Lung microvascular endothelial cell (primary cell): ENCODE measurements at places on chromosomes 5 and 9.
A peak's percentile ranks its signal among the peaks of the same experiment; 100 is the strongest.

GRCh38 chr5:146076455-146076854, 28.9 kb downstream of the PLAC8L1 start:
- no peak for DNase-seq

- DNase-seq, result no peak
Observed at GRCh38 chr9:68955330-68955729, 58.6 kb downstream of the PRKACG start.

DNA sequence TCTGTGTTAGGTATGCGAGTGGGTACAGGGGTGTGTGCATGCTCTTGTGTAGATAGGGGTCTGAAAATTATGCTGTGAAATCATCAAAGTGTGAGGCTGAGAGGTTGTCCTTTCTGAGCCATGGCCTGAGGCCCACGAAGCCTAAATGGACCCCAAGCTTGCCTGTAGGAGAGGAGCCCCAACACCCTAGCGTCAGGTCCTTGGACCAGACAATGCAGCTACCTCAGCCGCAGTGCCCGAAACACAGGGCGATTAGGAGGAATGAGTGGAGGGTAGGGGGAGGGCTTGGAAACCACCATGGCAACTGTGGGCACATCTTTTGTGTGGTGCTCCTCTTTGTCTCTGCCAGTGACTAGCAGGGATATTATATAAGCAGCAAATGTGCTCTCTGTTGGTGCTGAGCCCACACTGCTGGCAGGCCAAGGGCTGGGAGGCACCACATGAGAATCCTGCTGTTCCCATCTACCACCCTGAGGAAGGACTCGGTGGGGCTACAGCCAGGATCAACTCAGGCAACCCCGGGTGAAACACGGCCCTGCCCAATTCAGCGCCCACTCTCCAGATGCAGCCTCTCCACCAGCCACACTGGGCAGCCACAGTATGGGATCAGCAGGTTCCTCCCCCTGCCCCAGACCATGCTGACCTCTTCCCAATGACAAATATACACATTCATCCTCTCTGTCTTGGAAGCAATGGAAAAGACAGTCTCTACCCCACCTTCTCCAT, 84.6 kb upstream of the FSTL4 start:
- no peak for DNase-seq

- DNase-seq, result peak; percentile 21
Observed at GRCh38 chr5:122295138-122295537, 16.9 kb upstream of the SNCAIP start.

DNA sequence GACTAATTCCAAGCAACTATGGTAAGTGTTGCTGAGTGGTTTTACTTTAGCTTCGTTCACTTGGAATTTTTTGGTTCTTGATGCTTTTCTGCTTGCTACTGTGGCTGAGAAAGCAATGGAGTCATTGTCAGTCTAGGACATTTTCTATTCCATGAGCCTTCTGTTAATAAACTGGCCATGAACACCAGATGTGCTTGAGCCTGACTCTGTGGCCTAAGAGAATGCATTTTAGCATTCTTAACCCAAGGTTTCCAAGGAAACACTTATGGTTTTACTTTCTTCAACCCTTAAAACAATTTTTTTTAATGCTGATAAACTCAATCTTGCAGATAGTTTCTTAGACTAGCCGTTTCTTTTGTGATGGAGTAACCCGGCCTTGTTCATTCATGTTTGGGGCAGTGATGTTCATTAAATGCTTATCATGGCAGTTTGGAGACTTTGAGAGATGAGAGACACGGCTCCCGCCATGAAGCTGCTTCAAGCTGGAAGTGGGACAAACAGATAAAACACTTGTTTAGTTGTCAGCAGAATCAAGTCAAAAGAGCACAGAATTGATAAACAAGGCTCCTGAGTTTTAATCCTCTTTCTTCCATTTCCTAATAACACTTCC, 42.4 kb downstream of the OSTF1 start:
- no peak for DNase-seq

GRCh38 chr5:123881759-123882244, 369.8 kb downstream of the CSNK1G3 start:
- peak; percentile 11 for DNase-seq

DNA sequence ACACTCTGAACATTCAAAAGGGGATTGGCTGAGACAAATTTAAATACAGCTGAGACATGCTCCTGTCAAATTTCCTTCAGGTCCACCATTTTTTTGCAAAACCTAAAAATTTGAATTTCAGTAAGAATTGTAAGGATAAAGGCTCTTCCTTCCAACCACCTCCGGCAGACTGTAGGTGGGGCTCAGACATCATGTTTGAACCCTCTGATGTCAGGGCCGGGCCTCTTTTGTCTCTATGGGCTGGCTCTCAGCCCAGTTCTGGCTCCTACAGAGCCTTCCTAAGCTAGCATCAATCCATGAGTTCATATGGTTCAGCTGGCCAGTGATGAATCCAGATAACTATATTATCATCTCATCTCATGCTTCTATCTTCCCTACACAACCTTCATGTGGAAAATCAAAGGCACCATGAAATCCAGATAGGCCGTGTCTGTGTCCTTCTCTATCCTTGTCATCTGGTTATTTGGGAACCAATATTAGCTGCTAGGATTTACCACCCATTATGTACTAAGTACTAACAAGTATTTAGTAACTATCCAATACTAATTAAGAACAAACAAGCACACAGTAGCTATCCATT, 44.2 kb downstream of the NIPSNAP3B start:
- DNase-seq, result peak; percentile 74

DNA sequence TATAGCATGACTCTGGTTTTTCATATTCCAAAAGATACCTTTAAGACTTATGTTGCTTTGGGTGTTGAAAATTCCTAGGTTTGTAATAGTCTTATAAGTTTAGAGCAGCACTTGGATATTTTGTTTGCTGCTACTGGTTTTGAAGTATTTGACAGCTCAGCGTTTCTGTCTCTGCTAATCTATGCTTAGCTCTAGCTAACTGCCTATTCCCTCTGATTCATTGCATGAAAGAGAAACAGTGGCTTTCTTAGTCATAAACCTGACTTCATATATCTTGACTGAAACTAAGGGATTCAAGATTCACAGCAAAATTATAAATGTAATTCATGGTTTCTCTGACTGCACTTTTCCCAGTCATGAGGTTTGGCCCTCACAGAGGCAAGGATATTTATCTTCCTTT, 35.6 kb upstream of the ANXA1 start:
- DNase-seq, result peak; percentile 56

- peak; percentile 41 for DNase-seq
Observed at GRCh38 chr5:97163360-97163764, 19.7 kb downstream of the RIOK2 start.

GRCh38 chr5:9681706-9682105, 51.6 kb upstream of the TAS2R1 start:
- no peak for DNase-seq

DNA sequence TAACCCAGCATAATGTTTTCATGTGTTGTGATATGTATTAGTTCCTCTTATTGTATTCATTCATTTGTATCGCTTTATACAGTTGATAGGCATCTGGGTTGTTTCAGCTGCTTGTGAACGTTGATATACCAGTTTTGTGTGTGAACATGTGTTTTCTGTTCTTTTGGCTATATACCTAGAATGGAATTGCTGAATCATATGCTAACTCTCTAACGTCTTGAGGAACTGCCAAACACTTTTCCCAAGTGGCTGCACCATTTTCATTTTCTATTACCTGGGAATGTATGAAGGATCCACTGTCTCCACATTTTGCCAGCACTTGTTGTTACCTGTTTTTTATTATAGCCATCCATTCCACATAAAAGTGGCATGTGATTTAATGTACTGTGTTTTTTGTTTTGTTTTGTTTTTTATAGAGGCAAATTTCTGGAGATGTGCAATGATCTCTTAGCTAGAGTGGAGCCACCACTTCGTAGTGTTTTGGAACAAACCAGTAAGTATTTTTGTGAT, 34.6 kb downstream of the HSPA4 start:
- no peak for DNase-seq

- DNase-seq, result no peak
Observed at GRCh38 chr5:111532886-111533582, 20.7 kb upstream of the STARD4 start.

GRCh38 chr5:40172721-40173120, 507.0 kb upstream of the PTGER4 start:
- DNase-seq, result peak; percentile 0

DNA sequence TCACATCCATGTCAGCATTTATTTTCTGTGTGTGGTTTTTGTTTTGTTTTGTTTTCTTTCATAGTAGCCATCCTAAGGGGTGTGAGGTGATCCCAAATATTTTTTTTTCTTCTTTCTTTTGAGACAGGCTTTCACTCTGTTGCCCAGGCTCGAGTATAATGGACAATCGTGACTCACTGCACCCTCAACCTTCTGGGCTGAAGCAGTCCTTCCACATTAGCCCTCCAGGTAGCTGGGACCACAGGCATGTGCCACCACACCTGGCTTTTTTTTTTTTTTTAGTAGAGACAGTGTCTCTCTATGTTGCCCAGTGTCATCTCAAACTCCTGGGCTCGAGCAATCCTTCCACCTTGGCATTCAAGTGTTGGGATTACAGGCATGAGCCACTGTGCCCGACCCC, 59.1 kb downstream of the CDC42SE2 start:
- DNase-seq, result no peak

- peak; percentile 19 for DNase-seq
Observed at GRCh38 chr9:116232424-116233159, 79.0 kb downstream of the PAPPA start.

- no peak for DNase-seq
Observed at GRCh38 chr9:2109069-2109650, 94.0 kb downstream of the SMARCA2 start.

GRCh38 chr9:130215341-130216119, 43.3 kb downstream of the NCS1 start:
- peak; percentile 61 for DNase-seq

GRCh38 chr5:180090769-180091546, 19.4 kb upstream of the RNF130 start:
- peak; percentile 78 for DNase-seq

GRCh38 chr9:22049411-22049810, 40.3 kb upstream of the CDKN2B start:
- DNase-seq, result no peak

DNA sequence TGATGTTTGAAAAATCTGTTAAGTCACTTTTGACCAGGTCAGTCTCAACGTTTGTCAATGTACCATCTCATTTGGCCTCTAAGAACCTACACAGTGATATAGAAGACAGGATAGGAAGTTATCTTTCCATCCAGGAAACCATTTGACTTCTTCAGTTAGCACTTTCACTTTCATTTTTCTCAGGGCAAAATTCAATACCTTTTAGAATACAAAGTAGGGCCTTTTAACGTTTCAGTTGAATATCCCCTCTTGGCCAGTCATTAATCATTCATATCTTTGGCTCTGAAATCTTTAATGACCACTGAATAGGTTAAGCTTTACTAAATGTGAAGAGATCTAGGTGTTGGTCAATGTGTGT, 101.1 kb upstream of the GNAQ start:
- DNase-seq, result peak; percentile 35

GRCh38 chr5:56302027-56302426, 68.9 kb upstream of the ANKRD55 start:
- DNase-seq, result no peak

GRCh38 chr5:591746-592145, 20.4 kb upstream of the CEP72 start:
- DNase-seq, result no peak

DNA sequence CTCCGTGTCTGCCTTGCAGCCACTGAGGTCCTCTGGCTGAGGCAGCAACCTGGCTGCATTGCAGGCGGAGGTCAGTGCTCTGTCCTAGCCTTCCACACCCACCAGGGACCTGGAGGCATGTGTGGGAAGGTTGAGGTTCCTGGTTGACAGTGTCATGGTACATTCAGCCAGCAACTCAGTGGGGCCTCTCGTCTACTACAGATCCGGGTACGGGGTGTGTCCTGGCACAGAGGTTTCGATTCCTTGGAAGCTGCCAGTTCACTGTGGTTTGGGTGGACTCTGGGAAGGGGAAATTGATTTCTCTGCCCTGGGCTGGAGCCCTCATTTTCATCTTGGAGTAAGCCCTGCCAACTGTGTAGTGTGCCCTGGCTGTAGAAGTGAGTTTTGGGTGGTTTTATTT, 45.1 kb downstream of the PDE8B start:
- DNase-seq, result no peak

DNA sequence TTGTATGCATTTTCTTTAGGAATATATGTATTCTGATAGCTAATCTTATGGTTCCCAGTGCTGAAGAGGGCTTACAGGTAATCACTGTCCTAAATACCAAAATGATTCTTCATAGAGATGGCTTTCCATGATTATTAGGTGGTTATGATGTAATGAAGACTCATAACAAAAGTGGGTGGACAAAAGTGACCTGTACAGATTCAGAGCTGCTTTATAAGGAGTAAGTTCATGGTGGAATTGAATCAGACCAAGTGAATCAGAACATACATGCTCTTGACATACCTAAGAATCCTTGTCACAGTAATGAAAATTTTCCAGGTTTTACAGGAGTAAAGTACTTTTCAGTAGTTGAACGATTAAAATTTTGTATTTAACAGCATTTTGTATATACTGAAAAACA, 105.6 kb downstream of the NIPBL start:
- DNase-seq, result no peak

GRCh38 chr9:130336027-130336610, 70.6 kb downstream of the HMCN2 start:
- no peak for DNase-seq

DNA sequence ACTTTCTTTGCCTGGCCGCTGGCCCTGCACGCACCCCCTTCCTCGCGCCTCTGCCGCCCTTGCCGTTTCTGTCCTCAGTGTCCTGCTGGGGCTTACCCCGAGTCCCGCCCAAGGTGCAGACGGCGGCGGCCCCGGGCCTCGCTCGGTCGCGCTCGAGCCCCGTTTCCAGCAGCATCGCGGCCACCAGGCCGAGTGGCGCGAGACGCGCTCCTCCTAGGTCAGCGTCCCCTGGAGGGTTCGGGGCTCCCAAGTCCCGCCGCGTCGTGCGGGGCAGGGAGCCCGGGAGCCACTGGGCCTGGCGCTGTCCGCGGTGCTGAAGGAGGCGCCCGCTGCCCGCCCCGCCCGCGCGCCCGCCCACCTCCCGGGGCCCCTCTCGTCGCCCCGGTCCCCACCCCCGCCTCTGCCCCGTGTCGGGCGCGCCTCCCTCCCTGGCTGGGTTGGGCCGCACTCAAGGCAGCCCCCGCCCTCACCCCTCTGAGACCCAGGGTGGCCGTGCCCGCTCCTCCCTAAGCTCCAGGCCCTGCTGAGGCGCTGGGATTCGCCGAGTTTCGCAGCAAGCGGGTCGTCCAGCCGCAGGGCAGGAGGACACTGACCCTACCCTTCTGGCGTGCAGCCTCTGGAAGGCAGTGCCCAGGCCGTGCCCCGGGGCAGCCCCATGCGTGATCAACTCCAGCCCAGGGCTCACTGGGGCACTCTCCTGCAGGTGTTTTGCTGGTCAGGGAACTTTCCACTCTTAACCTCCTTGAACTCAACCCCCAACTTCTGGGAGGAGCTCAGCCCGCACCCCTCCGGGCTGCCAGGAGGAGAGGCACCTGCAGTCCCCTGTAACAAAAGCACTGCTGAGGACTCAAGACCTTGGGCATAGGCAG, at the start of gene LHX3:
Gene LHX3, minus strand, starts transcription at position 291 of the 869 bp plus-strand sequence. Its CDS starts 116 bp downstream, at position 175.
- DNase-seq, result peak; percentile 37

- DNase-seq, result peak; percentile 49
Observed at GRCh38 chr9:7234144-7234543, 476.4 kb downstream of the KDM4C start.

- DNase-seq, result no peak
Observed at GRCh38 chr9:1637401-1637800, 377.7 kb upstream of the SMARCA2 start.

- DNase-seq, result no peak
Observed at GRCh38 chr9:134371731-134372130, 45.5 kb downstream of the RXRA start.
